ENCODE measurements at places on chromosomes 1 and 21.

DNA sequence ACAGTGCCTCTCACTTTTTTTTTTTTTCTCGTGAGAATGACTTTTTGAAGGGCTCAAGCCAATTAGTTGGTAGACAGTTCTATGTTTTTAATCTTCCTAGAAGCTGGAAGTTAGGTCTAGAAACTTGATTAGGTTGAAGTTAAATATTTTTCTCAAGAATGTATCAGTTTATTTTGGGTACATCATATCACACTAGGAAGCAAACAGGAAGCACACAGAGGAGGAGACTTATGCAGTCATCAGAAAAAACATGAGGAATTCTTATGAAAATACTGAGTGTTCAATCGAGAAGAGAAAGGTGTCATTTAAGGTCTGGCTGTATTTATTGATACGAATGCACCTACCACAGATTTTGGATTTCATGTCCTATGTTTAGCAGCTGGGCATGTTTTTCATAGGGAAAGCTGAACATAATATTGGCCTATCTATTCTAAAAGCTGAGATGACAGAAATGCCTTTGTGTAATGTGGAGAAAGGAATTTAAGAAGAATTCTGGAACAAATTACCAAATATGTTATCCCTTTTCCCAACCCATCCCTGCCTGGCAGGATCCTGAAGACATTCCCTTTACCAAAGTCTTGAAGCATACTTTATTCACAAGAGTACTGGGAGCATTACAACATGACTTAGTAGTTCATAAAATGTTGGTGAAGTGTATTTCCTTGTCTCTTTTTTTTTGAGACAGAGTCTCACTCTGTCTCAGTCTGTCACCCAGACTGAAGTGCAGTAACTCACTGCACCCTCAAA lies 17.5 kb upstream of the ZFP69B start:
- no peak for DNase-seq

GRCh38 chr1:59638231-59638711 lies 176.5 kb upstream of the HOOK1 start:
- DNase-seq: peak; percentile 87

DNA sequence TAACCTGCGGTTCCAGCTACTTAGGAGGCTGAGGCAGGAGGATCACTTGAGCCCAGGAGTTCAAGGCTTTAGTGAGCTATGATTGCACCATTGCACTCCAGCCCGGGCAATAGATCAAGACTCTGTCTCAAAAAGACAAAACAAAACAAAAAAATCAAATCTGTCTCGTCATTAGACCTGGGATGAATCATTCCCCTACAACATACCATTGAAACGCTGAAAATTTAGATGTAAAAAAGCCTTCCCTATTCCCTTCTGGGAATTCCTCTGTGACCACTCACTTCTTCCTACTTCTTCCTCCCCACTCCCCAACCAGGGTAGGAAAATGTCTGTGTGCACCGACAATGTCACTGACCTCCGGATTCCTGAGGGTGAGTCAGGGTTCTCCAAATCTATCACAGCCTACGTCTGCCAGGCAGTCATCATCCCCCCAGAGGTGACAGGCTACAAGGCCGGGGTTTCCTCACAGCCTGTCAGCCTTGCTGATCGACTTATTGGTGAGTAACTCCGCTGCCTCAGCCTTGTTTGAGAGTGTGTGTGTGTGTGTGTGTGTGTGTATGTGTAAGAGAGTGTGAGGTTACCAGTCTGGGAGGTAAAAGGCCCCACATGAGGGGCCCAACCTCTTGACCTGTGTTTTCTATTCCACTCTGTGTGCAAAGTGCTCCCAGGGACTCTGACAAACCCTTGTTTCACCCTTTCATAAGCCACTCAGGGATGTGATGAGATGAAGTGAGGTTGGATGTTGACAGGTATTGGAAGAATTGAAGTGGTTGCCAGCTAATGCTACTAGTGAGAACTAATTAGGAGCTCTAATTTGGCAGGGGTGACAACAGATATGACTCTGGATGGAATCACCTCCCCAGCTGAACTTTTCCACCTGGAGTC lies 16.3 kb upstream of the SARS1 start:
- peak; percentile 100 for DNase-seq

- peak; percentile 72 for DNase-seq
Measured at GRCh38 chr1:173332026-173332425, 124.9 kb upstream of the TNFSF4 start.

GRCh38 chr1:91751275-91751674 lies 134.7 kb downstream of the TGFBR3 start:
- DNase-seq: peak; percentile 67

DNA sequence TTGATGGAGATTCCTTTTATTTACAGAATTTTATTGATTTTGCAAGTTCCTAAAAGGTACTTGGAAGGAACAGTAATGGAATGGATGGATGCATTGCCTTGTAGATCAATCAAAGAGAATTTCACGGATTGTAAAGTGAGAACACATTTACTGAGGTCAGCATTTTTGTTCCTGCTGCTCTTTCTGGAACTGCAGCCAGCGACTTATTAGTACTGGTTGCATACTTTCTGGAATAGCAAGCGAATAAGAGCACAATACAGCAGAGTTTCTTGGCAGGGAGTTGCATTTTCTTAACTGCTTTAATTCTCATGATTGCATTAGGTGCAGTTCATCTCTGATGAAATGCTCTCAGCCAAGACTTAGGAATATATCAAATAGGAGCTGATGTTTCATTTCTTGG lies 106.1 kb upstream of the CHODL start:
- DNase-seq: no peak

GRCh38 chr1:207645635-207646081 lies 725 bp downstream of the CR1L start:
- DNase-seq: no peak

- DNase-seq: no peak
Measured at GRCh38 chr1:40955266-40955665, 24.2 kb upstream of the CTPS1 start.

DNA sequence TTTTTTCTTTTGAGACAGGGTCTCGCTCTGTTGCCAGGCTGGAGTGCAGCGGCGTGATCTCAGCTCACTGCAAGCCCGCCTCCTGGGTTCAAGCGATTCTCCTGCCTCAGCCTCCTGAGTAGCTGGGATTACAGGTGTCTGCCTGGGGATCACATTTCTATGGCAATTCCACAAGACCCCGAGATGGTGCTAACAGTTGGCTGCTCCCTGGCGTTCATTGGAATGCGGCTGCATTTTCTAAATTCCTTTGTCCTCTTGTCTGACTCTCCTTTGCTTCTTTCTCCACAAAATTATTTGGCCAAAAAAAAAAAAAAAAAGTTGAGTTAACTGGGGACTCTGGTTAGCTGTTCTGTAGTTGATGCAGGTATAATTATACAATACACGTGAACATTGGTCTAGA lies 176.4 kb downstream of the ETS2 start:
- DNase-seq: peak; percentile 68

- DNase-seq: no peak
Measured at GRCh38 chr1:56359056-56359455, 220.3 kb downstream of the PLPP3 start.

DNA sequence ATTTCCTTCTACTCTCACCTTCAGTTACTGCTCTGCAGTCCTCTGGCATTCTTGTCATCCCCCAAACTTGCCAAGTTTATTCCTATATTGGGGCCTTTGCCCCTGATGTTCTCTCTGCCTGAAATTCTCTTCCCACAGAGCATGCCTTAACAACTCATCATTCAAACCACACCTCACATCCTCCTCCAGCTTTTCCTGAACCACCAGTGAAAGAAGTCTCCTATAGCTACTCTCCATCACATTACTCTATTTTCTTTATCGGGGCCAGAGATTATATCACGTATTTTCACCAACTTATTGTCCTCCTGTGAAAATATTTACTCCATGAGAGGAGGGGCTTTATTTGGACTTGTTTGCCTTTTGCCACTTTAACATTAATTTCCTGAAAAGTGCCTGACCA lies 32.1 kb downstream of the EXTL2 start:
- DNase-seq: peak; percentile 77

GRCh38 chr1:61641578-61642336 lies 83.2 kb downstream of the TM2D1 start:
- DNase-seq: peak; percentile 65

DNA sequence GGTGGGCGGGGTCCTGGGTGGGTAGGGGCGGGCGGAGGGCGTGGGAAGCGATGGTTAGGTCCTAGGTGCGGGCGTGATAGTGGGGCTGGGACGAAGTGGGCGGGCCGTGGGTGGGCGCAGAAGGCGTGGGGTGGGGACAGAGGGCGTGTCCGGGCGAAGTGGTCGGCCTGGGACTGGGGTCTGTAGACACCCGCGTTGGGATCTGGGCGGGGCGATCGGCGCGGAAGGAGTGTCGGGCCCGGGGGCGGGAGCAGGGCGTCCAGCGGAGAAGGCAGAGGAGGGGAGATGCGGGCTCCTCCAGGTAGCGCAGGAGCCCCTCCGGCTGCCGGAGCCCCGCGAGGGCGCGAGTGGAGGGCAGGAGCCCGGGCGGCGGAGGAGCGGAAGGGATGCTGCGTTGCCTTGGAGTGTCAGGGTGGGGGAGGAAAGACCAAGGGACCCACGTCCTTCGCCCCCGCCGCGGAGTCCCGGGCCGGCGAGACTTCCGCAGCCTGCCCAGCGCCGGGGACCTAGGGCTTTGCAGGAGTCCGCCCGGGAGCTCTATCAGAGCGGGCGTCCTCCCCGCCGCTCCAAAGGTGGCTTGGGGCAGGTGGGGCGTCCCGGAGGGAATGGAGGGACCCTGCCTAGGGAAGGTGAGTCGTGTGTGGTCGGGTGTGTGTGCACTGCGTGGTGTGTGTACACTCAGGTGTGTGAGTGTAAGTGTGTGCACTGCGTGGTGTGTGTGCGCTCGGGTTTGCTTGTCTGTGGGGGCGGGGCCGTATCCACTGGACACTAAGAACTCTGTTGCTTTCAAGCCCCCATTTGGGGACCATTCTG lies 27.0 kb upstream of the PRSS38 start:
- peak; percentile 57 for DNase-seq

GRCh38 chr1:2205191-2205952 lies 10.8 kb upstream of the FAAP20 start:
- peak; percentile 58 for DNase-seq

GRCh38 chr1:204623894-204624361 lies 61.6 kb downstream of the LRRN2 start:
- no peak for DNase-seq

DNA sequence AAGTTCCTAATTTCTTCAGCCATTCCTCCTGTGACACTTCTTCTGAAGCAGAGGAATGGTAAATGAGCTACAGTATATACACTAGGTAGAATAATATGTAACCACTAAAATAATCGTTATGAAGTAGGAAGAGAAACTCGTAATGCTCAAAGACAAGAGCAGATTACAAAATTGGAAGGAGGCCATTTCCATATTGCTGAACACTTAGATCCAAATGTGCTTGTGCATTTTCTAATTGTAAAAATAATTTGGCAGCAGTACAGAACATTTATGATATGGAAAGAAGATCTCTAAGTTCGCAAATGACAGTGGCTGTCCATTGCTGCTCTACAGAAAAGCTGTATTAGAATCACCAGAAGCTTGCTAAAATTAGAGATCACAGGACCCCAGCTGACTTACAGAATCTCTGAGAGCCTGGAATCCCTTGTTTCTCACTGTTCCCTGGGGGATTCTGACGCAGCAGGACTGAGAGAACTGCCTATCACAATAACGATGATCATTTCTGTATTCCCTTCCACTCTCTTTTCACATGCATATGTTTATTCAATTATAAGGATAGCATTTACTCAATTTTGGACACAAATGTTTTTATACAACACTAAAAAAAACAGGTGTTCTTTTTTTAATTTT lies 242.1 kb downstream of the OMA1 start:
- no peak for DNase-seq

GRCh38 chr1:101128846-101129245 lies 103.3 kb upstream of the DPH5 start:
- DNase-seq: no peak

DNA sequence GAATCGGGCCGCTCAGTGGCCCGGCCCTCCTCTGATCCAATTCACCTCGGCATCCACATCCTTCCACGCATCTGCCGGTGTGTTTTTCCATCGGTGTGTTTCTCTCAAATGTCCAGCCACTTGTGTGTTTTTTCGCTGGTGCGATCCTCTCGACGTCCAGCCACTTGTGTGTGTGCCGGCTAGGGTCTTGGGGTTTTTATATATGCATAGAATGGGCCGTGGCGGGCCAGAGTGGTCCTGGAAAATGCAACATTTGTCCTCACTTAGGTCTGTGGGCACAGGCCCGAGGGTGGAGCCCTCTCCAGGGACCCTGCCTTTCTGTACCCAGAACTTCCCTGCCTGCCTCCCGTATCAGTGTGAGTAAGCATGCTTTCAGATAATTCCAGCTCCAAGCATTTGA lies 1106.4 kb downstream of the AMY1C start:
- no peak for DNase-seq

- peak; percentile 54 for DNase-seq
Measured at GRCh38 chr1:44154049-44154448, 12.6 kb upstream of the KLF18 start.

- peak; percentile 31 for DNase-seq
Measured at GRCh38 chr1:194952171-194952570, 1656.1 kb downstream of the KCNT2 start.

DNA sequence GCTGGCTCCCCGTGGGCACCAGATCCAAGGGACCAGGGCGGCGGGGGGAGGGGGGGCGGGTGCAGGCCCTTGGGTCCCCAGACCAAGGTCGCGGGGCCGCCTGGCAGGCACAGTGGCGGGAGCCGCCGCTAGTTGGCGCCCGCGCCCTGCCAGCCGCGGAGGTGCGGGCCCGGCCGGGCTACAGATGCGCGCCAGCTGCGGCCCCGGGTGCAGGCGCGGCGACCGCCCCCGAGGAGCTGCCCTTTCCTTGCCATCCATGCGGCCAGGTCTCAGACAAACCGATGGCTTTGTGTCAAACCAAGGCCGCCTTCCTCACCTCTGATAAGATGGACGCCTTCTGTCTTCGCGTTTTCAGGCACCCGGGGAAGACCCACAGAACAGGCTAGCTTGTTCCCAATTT lies 2.2 kb upstream of the RUNX3 start:
- no peak for DNase-seq

GRCh38 chr1:94951509-94952208 lies 24.7 kb upstream of the CNN3 start:
- no peak for DNase-seq

DNA sequence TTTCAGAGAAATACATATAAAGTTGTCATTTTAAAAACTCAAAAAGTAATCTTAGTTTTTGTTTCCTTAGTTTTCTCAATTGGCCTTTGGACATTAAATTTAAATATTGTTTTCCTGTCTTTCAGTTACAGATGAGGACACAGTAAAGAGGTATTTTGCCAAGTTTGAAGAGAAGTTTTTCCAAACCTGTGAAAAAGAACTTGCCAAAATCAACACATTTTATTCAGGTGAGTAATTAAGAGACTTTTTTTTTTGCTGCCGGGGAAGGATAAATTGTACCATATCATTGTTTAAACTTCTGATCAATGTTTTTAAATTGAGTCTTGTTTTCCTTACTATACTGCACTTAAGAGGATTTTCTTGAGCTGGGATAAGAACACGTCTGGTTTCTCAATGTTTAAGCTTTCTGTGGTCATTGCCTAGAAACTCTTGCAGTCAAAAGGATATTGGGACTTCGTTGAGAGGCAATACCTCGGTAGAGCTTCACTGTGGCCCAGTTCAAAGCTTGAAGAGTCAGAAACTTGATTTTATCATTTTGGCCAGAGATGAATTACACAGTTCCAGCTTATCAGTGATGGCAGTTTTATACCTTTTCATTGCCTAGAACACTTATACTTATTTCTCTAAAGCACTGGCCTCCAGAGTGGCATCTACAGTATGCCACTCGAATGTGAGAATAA lies 124.9 kb upstream of the KIAA1614 start:
- DNase-seq: no peak

Measured in M059J (cell line).